ENCODE measurements at places on chromosomes 13 and 19. TPM values are rescaled to one million over a fixed set of nuclear protein-coding genes. Genes with fewer than 3 reads are reported as not detected.

- DNase-seq, result no peak
Measured at GRCh38 chr19:17842663-17843291, 5.0 kb downstream of the JAK3 start.

GRCh38 chr13:76266561-76266960 is 619.6 kb downstream of the KCTD12 start:
- DNase-seq, result no peak

GRCh38 chr19:48975947-48976847 is 11.1 kb downstream of the FTL start:
- no peak for DNase-seq

DNA sequence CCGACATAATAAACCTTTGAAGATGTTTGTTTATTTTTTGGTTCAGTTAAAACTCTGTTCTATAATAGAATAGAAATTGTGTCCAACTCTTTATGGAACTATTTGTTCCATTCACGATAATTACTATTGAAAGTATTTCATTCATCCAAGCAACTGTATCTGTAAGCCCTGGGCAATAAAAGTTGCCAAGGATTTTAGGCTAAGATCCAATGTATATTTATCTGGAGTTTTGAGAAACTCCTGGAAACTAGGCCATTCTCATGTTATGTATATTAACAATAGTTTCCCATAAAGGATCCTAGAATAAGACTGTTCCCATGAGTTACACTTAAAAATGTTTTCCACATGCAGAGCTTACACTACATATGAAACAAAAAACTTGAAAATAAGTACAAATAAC is 261.6 kb downstream of the SLITRK6 start:
- DNase-seq, result no peak

- DNase-seq, result no peak
Measured at GRCh38 chr13:39385621-39386231, 217.3 kb downstream of the LHFPL6 start.

GRCh38 chr19:5627395-5627904 is 4.6 kb downstream of the SAFB start:
- DNase-seq, result peak; percentile 48

DNA sequence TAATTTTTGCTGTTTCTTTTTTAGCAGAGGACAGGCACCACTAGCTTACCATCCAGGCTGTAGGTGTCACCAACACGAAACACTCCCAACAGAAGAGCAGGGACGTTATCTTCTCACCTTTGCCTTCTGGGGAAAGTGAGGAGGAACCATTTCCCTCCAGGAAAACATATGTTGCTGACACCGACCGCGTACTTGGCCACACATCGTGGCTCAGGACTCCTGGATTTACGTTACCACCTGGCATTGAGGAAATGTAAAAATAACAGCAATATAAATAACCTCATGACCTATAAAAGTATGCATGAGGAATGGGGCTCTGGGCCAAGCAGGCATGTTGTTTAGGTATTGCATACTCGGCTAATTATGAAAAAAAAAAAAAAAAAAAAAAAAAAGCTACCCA is 525.1 kb downstream of the MYO16 start:
- no peak for DNase-seq

- DNase-seq, result no peak
Measured at GRCh38 chr13:21675095-21675991, 4.5 kb downstream of the FGF9 start.

DNA sequence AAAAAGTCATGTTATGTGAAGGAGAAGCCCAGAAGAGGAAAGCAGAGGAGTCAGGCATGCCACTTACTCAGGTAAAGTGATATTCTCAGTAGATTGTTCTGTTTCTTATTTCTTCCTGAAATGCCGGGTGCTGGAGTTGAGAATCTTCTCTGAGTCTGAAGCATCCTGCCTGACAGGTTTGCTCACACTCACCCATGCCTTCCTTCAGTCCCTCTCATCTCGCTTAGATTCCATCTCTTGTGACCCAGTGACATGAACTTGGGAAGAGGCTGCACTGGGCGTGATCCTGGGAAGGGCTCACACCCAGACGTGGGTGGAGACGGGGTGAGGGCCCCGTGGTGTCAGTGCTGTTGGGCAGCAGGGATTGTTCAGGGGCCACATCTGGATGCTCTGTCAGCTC is 8.1 kb downstream of the ZNF766 start:
- no peak for DNase-seq

DNA sequence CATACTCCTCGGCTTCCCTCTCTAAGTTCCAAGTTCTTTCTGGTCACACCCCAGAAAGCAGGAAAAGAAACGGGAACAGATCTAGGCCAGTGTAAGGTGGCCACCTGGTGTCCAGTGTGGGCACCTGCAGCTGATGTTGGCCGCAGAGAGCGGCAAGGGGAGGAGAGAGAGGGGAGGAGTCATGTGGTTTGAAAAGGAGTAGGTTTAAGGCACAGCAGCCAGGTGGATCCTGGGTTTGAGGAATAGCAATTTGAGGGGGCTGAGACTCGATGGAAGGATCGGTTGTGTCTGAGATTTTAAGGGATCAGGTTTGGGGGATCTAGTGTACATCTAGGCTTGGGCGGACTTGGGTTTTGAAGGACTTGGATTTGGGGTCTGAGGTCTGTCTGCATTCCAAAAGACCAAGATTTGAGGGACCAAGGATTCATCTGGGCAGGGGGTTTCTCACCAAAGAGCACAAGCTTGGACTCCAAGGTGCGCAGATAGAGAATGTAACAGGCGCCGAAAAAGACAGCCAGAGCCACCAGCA is 1.2 kb downstream of the RABAC1 start:
- DNase-seq, result no peak

DNA sequence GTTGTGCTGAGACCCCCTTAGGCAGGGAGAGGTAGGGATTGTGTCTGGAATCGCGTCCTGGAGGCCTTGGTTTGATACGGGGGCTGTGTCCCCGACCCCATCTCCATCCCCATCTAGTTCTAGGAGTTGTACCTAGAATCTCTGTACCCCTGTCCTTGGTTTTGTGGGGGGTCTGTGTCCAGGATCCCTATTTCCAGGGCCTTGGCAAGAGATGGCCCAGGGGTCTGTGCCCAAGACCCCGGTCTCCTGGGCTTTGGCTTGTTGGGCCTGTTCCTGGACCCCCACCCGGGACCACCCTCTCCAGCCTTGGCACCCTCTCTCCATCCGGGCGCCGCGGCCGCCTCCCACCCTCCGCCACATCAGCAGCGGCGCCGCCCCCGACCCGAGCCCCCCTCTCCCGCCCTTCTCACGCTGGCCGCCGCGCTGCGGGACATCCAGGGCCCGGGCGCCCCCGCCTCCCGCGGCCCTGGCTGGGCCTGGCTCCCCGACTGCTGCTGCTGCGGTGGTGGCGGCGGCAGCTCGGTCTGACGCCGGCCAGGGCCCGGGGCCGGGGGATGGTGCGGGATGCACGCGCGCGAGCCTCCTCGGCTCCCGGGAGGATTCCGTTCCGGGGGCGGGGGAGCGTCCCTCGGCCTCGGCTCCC is at the start of gene NUMBL:
NUMBL (minus strand) TSS at position 602 of the 643 bp plus-strand sequence; CDS start at position 434, 168 bp downstream.
- no peak for DNase-seq

DNA sequence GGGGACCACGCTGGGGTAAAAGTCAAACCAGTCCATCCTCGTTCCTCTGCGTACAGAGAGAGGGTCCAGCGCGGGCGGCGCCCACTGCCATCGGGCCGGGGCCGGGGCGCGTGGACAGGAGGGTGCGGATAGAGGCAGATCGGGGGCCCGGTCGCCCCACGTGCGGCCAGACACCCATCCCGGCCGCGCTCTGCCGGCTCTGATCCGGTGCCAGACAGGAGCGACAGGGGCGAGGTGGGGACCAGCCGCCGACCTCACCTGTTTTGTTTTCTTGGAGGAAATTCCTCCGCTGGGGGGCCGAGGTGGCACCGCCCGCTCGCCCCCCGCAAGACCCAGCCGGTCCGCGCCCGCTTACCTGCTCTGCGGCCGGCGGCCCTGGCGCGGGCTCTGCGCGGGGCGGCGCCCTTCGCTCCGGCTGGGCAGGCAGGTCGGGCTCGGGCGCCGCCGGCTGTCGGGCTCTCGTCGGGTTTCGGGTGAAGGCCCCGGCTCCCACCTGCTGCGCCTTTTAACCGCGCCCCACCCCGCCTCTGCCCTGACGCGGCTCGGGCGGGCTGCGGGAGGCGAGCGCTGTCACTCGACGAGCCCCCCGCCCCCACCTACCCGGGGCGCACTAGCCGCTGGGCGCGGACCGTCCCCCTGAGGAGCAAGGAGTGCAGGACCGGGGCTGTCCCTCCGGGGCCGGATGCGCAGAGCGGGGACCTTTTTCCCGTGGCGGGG is at the start of gene GJB6:
GJB6 (minus strand) TSS at position 481 of the 717 bp plus-strand sequence. CDS start 8,839 bp downstream, outside the sequence.
- DNase-seq, result no peak

- no peak for DNase-seq
Measured at GRCh38 chr19:48094129-48094854, 16.3 kb downstream of the PLA2G4C start.

DNA sequence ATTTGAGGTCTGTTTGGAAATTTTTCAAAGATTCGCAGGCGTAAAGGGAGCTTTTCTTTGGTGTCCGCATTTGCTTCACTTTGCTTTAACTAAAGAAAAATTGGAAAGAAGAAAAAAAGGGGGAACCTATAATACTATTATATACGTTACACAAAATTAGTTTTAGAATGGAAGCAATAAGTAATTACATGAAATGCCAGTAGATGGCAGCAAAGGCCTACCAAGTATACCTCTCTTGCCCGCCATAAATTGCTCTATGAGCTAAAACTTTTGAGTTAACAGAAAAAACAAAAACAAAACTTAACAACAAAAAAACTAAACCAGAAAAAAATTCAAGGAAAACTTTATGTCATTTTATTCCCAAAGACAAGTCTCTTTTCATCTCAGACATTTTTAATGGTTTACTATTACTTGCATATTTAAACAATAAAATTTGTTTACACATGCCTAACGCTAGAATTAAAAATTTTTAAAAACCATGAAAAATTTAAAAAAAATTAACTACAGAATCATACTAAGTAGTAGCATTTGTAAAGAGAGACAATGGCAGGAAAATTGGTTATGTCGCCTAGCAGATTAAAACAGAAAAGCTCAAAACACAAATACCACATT is 271.4 kb downstream of the NALCN start:
- peak; percentile 5 for DNase-seq

The KIR2DL3 gene
- not detected for polyA plus RNA-seq

The PRTN3 gene
- not detected for polyA plus RNA-seq

The TRPM4 gene
- polyA plus RNA-seq, result not detected

The ODAD3 gene
- polyA plus RNA-seq, result 0.11 TPM

The CPAMD8 gene
- polyA plus RNA-seq, result 0.25 TPM

Measured in GM12878 (cell line).